LHCN-M2 (cell line): ENCODE measurements at places on chromosomes 13 and 19. TPM values are rescaled to one million over a fixed set of nuclear protein-coding genes. Genes with fewer than 3 reads are reported as not detected.

The CATSPERD gene
- not detected in 2 replicates for total RNA-seq

The KLK12 gene
- not detected in 2 replicates for total RNA-seq

The HSPB6 gene
- total RNA-seq, result 0.29 TPM in 1 of 2 replicates, not detected in the other

The FPR2 gene
- 0.40 and 1.8 TPM in 2 replicates for total RNA-seq

The RNF113B gene
- not detected in 2 replicates for total RNA-seq

The SIGLEC7 gene
- not detected in 2 replicates for total RNA-seq

The OR4F17 gene
- not detected in 2 replicates for total RNA-seq

- no peak for DNase-seq
Measured at GRCh38 chr19:48636859-48637448, at the start of gene DBP. Gene DBP (minus strand): TSS chr19:48637379. CDS start chr19:48636994, 385 bp downstream.

DNA sequence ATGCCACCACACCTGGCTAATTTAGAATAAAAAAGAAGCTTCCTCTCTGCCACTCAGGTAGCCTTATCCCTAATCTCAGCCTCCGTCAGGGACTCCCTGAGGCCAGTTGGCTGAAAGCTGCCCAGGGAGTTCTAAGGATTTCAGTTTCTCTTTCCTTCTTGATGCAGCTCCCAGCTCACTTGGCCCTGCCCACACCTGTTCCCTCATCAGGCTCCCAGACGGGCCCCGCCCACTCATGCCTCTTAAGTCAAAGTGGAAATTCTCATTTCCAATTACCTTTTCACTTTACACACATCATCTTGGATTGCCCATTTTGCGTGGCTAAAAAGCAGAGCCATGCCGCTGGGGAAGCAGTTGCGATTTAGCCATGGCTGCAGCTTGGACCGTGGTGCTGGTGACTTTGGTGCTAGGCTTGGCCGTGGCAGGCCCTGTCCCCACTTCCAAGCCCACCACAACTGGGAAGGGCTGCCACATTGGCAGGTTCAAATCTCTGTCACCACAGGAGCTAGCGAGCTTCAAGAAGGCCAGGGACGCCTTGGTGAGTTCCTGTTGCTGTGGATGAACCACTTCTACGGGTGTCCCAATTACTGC, at the start of gene IFNL1:
TSS of gene IFNL1 (plus strand) at position 353 of the 591 bp plus-strand sequence. CDS start at position 368, 15 bp downstream.
- no peak for DNase-seq

GRCh38 chr13:41365631-41366030, 54.6 kb downstream of the NAA16 start:
- no peak for DNase-seq

GRCh38 chr19:46210669-46211068, 18.9 kb upstream of the IGFL1 start:
- no peak for DNase-seq

GRCh38 chr13:49057176-49057575, 81.5 kb downstream of the FNDC3A start:
- DNase-seq, result no peak

DNA sequence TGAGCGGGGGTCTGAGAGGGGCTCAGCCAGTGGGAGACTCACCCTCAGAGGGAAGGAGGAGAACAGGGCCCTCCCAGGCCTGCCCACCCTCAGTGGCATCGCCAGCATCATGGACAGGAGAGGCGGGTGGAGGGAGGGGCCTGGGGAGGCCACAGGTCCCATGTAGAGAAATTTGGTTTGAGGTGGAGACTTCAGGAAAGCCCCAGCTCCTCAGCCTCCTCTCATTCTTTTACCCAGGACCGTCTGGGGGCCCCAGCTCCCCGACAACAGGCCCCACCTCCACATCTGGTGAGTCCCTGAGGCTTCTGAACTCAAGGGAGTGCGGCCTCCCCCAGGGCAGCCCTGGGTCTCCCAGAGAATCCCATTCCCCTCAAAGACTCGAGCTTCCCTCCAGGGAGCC, 3.1 kb downstream of the LILRB1 start:
- no peak for DNase-seq

DNA sequence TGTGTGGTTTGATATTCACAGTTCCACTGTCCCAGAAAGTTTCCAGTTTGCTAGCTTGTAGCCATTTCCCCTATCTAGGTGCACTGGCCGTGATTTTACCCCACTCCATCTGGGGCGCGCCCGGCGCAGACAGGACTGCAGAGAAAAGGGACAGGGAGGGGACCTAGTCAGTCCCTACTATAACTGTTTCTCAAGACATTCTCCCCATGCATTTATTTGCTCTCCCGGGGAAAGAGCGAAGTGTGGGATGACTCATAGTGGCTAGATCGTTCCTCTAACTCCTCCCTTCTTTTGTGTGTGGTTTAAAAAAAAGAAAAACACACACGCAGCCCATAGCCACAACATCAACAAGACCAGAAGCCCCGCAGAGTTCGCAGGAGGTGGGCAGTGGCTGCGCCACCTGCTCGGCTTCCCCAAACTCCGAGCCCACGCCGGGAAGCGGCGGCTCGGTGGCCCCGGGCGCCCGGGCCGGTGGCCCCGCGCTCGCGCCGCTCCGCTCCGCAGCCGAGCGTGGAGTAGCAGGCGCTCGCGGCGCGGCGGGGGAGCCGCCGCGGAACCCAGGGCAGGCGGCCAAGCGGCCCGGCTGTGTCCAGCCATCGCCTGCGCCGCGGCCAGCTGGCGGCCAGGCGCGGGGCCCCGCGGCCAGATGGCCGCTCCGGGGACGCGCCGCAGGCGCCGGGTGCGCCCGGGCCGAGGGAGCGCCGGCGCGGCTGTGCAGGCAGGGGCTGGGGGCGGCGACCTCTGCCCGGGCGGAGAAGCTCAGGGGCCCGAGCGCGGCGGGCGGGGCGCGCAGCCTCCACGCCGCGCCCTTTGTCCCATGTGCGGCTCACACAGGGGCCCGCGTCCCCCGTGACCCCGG, 653 bp downstream of the TMTC4 start:
- peak; percentile 80 for DNase-seq

DNA sequence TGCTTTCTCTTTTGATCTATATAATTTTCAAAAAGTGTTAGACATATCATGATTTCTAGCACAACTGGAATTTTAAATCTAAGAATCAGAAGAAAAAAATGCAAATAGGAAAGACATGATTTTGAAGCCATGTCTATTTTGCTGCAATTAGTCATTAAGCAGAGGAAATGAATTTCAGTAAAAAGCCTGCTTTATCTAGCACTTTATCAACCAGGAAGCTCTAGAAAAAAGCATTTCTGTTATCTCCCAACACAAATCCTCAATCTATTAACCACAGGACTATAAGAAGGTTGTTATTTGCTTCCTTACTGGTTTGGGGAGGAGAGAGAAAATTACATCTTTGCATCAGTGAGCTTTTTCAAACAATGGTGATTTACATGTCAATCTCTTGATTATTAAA, 716.7 kb downstream of the DIAPH3 start:
- DNase-seq, result no peak

DNA sequence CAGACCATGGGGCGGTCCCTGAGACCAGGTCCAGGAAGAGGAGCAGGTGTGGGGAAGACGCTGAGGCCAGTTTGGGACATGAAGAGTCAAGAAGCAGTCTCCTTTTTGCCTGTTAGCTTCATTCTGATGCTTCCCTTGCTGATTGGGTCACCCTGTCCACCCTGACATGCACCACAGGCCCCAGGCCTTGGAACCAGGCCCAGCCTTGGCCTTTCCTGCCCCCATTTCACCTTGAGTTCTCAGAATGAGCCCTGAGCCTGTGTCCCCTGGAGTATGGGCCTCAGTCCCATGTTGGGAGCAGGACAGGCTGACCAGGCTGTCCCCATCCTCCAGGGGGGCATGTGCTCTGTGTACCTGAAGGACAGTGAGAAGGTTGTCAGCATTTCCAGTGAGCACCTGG, 4.9 kb upstream of the TIMM50 start:
- DNase-seq, result no peak

- no peak for DNase-seq
Measured at GRCh38 chr13:32752997-32753606, 166.8 kb downstream of the PDS5B start.

GRCh38 chr19:35845215-35846037, 6.9 kb downstream of the NPHS1 start:
- no peak for DNase-seq

- no peak for DNase-seq
Measured at GRCh38 chr19:45104658-45105349, 11.8 kb downstream of the PPP1R37 start.

GRCh38 chr13:44449999-44450821, 76.6 kb downstream of the SERP2 start:
- DNase-seq, result peak; percentile 57

DNA sequence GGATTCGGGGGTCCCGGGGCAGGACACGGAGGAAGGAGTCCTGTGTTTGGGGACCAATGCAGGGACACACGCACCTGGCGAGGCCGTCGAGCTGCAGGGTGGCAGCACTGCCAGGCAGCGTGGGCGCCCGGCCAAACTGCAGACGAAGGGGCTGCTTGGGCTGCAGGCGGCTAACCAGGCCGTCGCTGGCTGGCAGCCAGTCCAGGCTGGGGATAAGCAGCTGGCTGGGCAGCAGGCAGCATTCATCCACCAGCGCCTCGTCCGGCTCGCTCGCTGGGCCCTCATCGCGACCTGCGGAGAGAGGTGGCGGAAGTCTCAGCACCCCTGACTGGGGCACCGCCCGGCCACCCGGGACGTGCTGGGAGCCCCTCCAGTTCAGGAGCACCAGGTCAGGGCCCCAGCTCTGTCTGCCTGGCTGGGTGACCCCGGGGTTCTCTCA, 11.5 kb downstream of the CFD start:
- DNase-seq, result no peak

DNA sequence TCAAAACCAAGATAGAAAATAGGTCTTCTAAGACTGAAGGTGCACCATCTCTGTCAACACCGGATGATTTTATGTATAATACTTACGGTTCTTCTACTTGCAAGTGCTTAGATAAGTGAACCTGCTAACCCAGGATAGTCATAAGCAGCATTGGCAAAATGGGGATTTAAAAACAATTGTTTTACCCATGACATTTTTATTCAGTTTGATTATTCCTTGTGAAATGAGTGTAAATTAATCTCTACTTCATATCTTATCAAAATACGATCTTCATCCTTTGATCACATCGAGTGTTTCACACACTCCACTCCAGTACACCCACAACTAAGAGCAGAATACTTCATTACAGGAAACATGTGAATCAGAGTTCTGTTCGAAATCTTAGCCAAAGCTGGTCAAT, 23.0 kb upstream of the MTRF1 start:
- DNase-seq, result no peak

DNA sequence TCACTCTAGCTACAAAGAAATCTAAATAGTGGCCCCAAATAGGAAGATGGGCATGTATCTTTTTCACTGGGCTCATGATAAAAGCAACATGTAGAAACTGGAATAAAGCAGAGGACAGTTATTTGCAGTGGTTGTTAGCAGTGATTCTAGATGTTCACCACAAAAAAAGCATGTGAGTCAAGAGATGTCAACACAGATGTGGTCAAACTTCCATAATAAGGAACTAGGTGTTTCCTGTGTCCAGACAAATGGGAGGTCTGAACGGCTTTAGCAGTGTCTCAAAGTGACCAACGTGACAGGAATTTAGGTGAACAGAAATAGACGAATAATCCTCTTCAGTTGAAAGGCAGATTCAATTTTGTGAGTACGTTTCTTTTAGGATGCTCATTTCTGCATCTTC, 162.7 kb downstream of the TBC1D4 start:
- DNase-seq, result peak; percentile 81
